ENCODE measurements at places on chromosomes 1 and 21. TPM values are rescaled to one million over a fixed set of nuclear protein-coding genes. Genes with fewer than 3 reads are reported as not detected.

- no peak for DNase-seq
Observed at GRCh38 chr1:199646761-199647160, 380.7 kb upstream of the NR5A2 start.

Gene FCRL3
- polyA plus RNA-seq: not detected

DNA sequence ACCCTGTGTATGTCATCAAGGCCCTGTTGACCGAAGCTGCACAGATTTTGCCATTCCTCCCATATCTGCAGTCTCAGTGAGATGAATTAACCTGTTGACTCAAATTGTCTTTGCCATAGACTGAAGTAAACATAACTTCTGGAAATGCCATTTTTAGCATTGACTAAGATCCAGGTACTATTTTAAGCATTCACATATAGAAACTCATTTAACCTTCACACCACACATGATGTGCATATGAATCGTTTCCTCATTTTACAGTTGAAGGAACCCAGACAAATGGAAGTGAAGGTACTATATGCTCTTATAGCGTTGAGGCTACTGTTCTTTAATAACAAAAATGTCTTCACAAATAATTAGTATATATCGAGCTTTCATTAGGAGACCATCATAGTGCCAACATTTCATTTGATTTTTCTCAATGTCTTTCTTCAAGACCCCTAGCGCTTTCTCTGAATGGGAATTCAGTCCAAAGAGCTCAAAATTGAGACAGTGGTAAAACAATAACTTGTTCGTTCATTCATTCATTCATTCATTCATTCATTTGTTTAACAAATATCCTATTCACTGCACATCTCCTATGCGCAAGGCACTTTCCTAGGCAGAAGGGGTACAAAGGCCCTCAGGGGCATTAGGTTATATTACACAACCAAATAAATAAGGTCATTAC, 444.7 kb downstream of the ADGRL2 start:
- DNase-seq: no peak

Gene PLA2G2D
- polyA plus RNA-seq: not detected

Gene LCE3E
- not detected for polyA plus RNA-seq

GRCh38 chr1:154941333-154942013, 5.0 kb upstream of the PMVK start:
- DNase-seq: no peak

Gene KCNE2
- polyA plus RNA-seq: not detected

DNA sequence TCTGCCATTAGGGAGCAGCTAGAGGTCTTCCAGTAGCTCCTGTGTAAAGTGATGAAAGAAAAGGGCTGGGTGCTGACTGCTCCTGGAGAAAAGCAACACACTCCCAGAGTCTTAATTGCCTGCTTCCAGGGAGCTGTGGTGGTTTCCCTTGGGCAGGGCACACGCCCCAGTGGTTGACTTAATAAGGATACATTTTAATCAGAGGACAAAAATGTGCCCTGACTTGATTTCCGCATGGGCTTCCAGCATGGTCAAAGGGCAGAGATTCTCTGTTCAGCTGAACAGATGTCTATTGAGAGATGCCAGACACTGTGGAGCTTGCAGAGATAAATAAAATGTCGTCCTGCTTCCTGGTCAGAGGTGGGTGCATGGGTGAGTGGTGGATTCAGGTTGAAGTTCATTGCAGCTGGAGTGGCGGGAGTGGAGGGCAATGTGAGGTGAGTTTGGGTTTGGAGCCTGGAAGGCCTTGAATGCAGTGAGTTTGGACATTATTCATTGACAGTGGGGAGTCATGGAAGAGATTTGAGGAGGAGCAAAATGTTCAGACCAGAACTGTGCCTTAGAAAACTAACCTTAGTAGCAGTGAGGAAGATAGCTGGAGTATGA, 16.0 kb downstream of the QSOX1 start:
- DNase-seq: no peak

Gene TRAF3IP3
- polyA plus RNA-seq: not detected

- DNase-seq: no peak
Observed at GRCh38 chr1:180166436-180166800, 11.7 kb downstream of the QSOX1 start.

- no peak for DNase-seq
Observed at GRCh38 chr1:54611621-54612020, 11.7 kb downstream of the FAM151A start.

GRCh38 chr1:236154671-236155398, 12.5 kb downstream of the GPR137B start:
- DNase-seq: no peak

GRCh38 chr1:113669988-113670387, 89.3 kb downstream of the PHTF1 start:
- no peak for DNase-seq

DNA sequence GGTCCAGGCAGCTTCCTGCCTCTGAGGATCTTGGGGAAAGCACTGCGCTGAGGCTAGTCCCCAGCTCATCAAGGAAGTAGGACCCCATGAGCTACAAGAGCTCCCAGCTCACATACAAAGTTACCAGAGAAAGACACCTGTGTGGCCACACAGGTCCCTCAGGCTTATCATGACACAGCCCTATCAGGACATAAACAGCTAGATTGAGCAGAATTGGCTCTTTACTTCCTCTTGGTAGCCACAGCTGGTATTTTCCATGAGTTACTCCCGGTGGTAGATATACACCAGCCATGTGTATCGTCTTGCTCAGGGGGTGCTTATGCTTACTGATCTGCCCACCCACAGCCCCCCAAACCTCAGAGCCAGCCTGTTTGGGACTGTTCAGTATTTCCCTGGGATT, 1.2 kb downstream of the LENEP start:
- no peak for DNase-seq

- DNase-seq: no peak
Observed at GRCh38 chr1:180343921-180344769, 114.1 kb downstream of the LHX4 start.

Gene RAB42
- polyA plus RNA-seq: 2.3 TPM

GRCh38 chr1:18109058-18109755, 1.6 kb downstream of the IGSF21 start:
- no peak for DNase-seq

DNA sequence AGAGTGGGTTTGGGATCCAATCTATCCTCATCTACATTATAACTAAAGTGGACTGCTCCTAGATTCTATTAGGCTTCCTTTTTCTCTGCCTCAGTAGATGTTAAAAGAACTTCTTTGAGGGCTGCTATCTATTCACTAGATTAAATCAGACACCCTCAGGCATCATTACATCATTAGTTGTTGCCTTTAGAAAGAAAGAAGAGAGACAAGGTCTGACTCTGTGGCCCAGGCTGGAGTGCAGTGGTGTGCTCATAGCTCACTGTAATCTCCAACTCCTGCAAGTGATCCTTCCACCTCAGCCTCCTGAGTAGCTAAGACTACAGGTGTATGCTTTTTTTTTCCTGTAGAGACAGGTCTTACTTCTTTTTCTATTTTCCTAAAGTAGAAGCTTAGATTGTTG, 71.1 kb upstream of the EXO1 start:
- no peak for DNase-seq

DNA sequence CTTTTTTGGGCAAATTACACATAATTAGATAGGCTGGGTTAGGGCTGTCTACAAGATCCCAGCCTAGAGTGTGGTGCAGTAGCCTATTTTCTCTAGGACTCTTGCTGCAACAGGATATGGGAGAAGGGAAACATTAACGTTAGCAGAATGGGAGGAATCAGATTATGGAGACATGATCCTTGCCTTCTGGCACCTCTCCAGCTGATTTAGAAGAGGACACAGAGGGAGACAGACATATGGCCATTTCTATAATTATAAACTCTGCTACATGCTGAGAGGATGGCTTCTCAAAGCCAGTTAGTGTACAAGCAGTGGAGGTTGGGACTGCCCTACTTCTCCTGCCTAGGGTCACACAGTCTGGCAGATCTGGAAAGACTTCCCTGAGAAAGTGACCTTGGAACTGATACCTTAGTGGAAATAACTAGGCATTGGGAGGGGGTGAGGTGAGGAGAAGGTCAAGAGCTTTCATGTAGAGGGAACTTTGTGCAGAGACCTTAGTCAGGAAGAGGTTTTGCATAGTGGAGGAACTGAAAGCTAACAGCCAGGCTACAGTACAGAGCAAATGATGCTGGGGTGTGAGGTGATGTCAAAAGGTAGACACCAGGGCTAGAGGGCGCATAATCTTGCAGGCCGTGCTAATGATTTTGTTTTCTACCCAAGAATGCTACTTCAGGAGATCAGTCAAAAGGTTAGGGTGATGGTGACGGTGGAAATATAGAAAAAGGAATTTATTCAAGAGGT, 1.2 kb upstream of the CD1D start:
- DNase-seq: no peak

DNA sequence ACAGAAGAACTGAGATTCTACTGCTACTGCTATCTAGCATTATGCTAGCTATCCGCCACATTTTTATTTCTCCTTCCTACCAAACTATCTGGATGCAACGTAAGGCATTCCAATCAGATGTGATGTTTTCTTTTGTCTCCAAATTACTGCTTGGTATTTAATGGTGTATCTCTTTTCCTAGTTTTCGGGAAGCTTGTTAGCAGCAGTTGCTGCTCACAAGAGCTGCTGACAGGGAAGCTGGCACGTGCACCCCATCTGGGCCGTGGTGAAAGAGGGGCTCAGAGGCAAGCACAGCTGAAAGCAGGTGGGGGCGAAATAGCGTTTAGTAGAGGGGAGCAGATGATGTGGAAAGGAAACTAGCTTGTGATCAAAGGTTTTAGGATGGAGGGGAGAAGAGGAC, 57.3 kb downstream of the JAK1 start:
- DNase-seq: no peak

DNA sequence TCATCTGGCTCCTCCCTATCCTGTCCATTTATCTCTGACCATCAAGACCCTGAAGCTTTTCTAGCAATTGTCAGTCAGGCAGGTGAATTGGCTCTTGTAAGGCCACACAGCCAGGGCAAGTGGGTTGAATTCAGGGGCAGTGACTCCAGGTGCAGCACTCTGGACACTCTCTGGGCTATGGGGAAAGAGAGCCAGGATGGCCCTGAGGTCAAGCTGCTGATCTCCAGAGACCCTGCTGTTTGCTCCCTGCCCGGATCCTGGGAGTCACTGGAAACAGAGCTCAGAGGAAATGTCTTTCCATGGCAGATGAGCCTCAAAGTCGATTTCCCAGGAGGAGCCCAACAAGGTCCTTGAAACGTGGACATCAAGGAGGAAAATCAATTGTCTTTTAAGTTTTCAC, 184.4 kb downstream of the C1orf94 start:
- no peak for DNase-seq

DNA sequence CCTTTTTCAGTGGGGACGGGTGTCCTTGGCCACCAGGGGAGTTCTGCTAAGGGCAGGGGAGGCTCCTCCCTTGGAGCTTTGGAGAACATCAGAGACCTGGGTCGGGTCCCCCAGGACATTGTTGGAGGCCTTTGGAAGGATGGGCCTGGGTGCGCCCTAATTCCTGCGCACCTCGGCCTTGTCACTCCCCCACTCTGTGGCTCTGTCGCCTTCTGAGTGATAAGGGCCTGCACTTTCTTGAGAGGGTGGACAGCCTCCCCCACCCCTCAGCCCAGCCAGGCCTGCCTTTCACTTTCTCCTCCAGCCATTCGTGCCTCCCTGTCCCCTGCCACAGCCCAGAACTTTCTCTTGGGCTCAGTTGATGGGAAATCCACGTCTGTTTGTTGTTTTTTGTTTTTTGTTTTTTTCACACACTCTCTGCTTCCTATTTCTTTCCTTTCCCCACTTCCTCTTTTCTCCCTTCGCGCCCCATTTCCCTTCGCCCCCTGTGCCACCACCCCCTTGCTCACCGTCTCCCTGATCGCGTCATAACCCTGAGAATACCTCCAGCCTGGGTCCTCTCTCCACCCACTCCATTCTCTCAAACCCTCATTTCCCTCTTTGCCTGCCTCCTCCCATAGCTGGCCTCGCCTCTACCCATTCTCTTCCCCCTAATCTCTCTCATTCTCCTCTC, 85.6 kb downstream of the PAX7 start:
- DNase-seq: no peak

- DNase-seq: peak; percentile 38
Observed at GRCh38 chr1:112935461-112936111, 20.4 kb downstream of the SLC16A1 start.

Gene TNNT2
- 0.09 TPM for polyA plus RNA-seq

GRCh38 chr1:91619881-91620280, 119.2 kb downstream of the CDC7 start:
- no peak for DNase-seq

- no peak for DNase-seq
Observed at GRCh38 chr1:173527151-173527826, 50.2 kb downstream of the PRDX6 start.

- no peak for DNase-seq
Observed at GRCh38 chr1:227765261-227766014, 30.2 kb downstream of the SNAP47 start.

DNA sequence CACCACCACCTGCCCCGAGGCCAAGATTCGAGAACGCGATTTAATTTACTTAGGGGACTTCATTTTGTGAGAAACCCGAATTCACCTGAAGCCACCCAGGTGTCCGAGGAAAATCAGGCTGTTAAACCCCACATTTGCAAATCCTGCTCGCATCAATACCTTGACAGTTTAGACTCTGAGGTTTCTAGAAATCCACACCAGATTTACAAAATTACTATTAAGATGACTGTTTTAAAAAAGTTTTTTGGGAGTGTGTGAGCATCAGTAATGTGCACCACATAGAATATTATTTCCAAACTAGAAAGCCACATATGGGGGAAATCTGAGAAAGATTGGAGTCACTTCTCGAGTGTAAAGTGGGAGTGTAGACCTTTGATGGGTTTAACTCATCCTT, 685 bp downstream of the RIMKLA start:
- DNase-seq: no peak

GRCh38 chr1:56148326-56149193, 430.8 kb downstream of the PLPP3 start:
- no peak for DNase-seq

Gene SLC45A1
- polyA plus RNA-seq: 1.8 TPM
